ENCODE measurements at places on chromosomes 1 and 21.
A peak's percentile ranks its signal among the peaks of the same experiment; 100 is the strongest.

- DNase-seq: no peak
These were observed 19.2 kb upstream of the GUCA2B start for GRCh38 chr1:42133809-42134526.

- DNase-seq: no peak
These were observed 1.0 kb upstream of the FAM89A start for GRCh38 chr1:231040800-231041718.

GRCh38 chr1:52511439-52511838, 41.5 kb downstream of the TUT4 start:
- DNase-seq: no peak

DNA sequence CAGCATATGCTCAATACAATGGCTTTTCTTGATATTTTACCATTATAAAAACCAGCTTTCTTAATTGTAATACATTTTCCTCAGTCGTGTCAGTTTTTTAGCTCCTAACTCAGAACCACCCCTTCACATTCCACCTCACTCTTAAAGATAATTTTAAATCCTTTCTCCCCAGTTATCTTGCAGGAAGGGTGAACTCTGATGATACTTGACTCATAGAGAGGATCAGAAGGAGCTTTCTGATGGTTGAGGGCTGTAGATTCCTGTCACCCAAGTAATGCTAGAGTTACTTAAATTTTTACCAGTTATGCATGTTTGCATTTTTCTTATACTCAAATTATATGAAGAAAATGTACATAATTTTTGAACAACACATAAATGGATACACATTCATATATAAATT, 233.7 kb downstream of the NCAM2 start:
- DNase-seq: no peak

DNA sequence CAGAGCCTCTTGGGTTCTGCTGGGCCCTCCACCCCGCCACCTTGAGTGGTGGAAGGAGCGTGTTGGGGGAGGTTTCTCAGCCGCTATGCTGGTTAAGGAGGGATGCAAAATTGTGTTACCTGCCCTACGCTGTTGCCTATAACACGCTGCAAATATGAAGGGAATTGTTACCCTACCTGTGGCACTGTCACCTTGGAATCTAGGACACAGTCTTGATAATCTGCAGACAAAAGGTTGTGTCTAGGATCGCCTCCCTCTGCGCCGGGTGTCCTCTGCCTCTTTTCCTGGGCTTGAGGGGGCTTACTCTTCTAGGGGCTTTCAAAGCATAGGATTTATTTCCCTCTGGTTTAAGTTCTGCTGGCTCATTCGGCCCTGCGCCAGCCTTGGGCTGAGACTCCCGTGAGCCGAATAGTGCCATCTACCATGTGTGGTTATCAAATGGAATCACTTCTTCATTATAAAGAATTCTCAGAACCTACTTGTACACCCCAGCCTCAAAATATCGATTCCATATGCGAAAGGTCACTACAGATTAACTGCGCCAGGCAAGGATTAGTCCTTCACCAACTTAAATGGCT, 697 bp downstream of the SLC22A15 start:
- DNase-seq: no peak

DNA sequence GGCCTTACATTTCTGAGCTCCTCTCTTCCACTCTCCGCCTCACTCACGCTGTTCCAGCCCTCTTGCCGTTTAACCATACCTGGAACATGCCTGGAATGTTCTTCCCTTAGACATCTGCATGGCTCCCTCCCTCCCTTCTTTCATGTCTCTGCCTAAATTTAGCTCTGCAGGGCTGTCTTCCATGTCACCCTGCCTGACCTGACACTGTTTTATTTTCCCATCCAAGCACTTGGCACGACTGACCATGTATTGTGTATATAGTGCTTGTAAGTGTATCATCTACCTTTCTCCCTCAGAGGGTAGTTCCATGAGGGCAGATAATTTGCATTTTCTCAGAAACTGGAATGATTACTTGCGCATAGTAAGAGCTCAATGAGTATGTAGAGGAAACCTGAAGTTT, 47.3 kb downstream of the ST6GALNAC3 start:
- DNase-seq: no peak

DNA sequence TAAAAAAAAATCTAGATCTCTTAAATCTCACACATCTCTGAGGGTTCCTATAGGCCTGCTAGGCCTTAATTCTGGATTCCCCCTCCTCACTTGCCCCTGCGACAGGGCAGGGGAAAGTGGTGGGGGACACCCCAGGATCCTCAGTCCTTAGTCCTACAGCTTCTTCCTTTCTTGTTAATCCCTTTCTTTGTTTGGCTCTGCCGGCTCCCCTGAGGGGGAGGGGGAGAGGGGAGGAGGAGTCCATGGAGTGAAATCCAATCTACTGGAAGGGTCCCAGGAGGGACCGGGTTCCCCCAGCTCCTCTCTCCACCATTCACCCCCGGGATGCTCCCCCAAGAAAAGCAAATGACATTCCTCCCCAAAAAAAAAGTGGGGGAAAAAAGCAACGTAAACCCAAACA, 8.5 kb downstream of the MEX3A start:
- DNase-seq: no peak

DNA sequence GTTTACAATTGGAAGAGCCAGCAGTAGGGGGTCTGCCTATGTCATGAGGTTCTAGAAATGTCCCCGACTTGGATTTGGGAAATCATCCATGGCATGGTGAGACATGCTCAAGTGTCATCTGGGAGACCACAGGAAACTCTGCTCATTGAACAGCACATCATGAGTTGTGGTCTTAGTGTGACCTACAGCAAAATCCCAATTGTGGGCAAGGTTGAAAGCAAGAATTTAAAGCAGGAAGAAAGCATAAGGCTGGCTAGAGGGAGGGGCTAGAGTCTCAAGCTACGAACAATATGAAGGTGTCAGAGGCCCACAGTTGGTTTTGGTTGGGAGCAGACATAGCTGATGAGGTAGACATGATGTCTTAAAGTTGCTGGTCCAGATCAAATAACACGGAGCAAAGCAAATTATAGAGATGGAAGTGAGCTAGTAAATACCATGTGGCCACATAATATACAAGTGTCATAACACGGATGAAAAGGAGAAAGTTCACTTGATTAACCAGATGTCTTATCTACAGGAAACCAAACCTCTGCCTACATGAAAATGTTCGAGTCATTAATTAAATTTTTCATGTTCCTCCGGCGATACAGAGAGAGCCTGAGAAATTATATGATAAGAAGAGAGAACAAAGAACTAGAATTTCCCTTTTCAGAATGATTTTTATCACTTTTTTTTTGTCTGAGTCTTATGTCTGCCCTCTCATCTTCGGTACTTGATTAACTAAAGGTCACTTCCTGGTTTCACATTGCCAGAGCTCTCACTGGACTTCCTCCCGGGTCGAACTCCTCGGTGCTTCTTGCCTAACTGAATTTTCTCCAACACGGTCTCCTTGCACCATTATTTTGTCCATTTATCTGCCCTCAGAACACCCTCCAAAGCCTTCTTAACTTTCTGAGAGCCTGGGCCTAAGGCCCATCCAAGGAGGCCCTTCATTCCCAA, 67.5 kb upstream of the DUSP10 start:
- DNase-seq: no peak

GRCh38 chr1:25573591-25573930, 30.2 kb downstream of the LDLRAP1 start:
- no peak for DNase-seq

DNA sequence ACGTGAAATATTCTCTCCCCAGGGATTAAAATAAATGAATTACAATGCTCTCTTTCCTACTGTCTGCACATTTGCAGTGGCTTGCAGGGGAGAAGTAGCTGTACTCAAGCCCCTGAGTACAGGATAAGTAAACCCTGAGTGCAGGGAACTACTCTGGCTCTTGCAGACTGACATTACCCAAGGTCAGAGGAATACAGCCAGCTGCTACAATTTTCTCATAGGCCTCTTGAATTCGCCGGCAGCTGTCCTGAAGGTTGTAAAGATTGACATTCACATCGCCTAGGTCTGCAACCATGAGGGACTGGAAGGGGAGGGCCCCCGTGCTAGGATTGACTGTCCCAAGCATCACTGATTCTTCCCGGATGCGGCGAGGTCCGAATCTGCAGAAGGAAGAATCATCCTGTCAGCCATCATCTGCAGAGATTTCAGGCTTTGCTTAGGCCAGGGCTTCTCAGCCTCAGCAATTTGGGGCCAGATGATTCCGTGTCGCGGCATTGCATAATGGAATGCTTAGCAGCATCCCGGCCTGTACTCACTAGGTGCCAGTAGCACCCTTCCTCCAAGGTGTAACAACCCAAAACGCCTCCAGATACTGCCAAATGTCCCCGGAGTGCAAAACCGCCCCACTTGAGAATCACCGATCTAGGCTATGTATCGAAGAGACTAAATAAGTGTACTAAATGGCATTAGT, 1.7 kb downstream of the AGMAT start:
- DNase-seq: no peak

GRCh38 chr1:23645338-23645737, 46.3 kb upstream of the RPL11 start:
- no peak for DNase-seq

DNA sequence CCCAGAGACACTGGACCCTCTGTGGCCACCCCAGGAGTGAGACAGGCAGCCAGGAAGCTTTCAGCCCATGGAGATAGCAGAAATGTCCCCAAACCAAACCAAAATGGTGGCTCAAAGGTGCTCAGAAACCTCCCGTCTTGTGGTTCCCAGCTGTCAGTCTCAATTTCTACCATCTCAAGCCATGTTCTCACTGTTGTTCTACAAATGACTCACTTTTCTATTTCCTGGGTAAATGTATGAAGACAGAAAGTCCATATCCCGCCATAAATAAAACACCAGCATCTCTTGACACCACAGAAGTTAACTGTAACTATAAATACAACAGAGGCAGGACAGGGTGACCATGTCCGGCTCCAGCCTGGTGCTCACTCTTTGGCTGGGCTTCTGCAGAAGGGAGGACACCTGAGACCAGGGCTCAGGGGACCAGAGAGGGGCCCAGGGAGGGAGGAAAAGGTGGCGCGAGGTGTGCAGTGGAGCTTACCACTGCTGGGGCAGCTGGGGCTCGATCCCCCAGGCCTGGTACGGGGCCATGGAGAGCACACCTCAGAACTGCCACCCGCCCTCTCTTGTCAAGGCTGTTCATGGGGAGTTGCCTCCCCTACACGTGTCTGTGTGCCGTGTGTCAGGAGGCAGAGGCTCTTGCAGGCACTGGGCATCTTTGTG, 43.6 kb downstream of the EPHB2 start:
- DNase-seq: peak; percentile 71

GRCh38 chr1:116151739-116152576, 40.8 kb downstream of the MAB21L3 start:
- peak; percentile 93 for DNase-seq

DNA sequence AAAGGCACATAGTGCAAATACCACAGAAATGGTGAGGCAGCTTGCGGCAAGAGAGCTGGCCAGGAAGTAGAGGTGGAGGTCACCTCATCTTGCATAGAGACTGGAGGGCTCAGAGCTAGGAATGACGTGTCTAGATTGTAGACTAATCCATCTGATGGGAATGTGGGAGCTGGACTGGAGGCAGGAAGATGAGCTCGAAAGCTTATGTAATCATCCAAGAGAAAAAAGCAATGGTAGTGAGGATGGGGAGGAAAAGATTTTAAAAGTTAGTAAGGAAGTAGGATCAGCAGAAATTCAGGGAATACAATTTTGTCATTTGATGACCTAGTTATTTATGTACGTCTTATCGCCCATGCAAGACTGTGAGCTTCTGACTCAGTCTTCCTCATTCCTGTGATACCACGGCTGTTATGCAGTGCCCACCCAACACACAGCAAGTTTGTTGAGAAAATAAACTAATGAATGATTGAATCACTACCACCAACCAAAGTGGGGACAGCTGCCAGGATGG, 123.9 kb downstream of the RRAGC start:
- no peak for DNase-seq

- DNase-seq: no peak
These were observed 208.0 kb upstream of the DEPDC1 start for GRCh38 chr1:68704800-68705443.

- DNase-seq: peak; percentile 22
These were observed 7.6 kb downstream of the ATP1A1 start for GRCh38 chr1:116380499-116381242.

GRCh38 chr1:110675060-110675791, 486 bp upstream of the KCNA3 start:
- DNase-seq: no peak

- DNase-seq: no peak
These were observed 27.0 kb upstream of the FMO2 start for GRCh38 chr1:171158096-171158495.

GRCh38 chr1:160779626-160780397, 16.2 kb upstream of the LY9 start:
- DNase-seq: no peak

DNA sequence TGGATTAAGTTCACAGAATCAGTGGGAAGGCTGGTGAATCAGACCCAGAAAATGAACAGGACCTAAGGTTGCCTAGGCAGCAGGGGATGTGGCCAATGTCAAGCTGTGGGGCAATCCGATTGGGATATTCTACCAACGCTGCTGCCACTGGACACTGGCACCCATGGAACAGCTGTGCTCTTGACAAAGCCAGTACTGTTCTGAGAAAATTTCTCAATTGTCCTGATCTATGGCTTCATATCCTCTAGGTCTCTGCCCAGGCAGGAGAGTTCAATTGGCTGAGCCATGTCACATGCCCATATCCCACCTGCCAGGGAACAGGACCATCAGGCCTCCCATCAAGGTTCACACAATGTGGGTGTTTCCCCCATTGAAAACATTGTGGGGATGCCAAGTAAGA, 6.2 kb downstream of the TACSTD2 start:
- no peak for DNase-seq

- no peak for DNase-seq
These were observed 209.1 kb upstream of the LYPLAL1 start for GRCh38 chr1:218964471-218965185.

DNA sequence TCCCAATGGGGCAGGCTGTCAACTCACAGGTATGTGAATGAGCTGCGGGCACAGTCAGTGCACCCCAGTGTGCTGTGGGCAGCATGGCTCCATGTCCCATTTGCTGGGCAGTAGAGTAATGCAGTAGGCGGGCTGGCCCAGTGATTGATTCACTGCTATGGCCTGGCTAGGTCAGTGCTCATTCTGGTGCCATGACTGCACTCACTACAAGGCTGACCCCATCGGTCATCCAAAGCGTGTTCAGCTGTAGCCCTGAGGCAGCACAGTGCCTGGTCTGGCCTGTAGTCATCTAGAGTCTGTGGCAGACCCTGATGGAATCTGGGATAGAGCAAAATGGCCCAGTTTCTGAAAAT, 7.4 kb downstream of the HYI start:
- DNase-seq: no peak

DNA sequence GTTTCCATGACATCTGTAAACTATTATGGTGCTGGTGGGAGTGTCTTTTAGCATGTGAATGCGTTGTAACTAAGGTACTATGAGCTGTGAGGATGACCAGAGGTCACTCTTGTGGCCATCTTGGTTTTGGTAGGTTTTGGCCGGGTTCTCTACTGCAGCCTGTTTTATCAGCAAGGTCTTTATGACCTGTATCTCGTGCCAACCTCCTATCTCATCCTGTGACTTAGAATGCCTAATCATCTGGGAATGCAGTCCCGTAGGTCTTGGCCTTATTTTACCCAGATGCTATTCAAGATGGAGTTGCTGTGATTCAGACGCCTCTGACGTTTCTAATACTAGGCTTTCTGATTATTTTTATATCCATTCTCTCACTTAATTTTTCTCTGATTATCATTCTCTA, 9.4 kb downstream of the NCAM2 start:
- no peak for DNase-seq
